ENCODE measurements at places on chromosomes 2 and 18.

DNA sequence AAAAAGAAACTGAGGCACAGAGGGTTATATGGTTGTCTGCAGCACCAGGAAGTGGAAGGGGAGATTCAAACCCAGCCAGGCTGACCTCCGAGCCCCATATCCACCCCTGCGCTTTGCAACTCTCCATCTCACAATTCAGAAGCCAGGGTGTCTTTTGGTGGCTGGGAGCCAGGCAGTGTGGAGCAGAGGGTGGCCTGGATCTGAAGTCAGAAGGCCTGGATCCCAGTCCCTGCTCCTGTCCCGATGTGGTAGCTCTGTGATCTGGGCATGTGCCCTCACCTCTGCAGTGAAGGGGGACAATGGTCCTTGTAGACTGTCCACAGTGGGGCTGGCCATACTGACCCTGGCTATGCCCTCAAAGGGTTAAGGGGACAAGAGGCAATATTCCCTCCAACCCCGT is 57.0 kb downstream of the CIB4 start:
- H3K27ac ChIP-seq, result no peak overlapping the region
- no peak overlapping the region for H3K4me3 ChIP-seq
- H3K36me3 ChIP-seq, result no peaks in the 10 kb centered on the region
- H3K4me1 ChIP-seq, result no peaks in the 10 kb centered on the region
- DNase-seq, result no peak

- H3K27me3 ChIP-seq, result peaks cover 7% of the 10 kb centered on the region
- no peak overlapping the region for H3K4me3 ChIP-seq
- H3K36me3 ChIP-seq, result no peaks in the 10 kb centered on the region
- peaks cover 9% of the 10 kb centered on the region for H3K4me1 ChIP-seq
- DNase-seq, result no peak
These were observed 4.2 kb upstream of the MYO7B start for GRCh38 chr2:127531221-127531648.

DNA sequence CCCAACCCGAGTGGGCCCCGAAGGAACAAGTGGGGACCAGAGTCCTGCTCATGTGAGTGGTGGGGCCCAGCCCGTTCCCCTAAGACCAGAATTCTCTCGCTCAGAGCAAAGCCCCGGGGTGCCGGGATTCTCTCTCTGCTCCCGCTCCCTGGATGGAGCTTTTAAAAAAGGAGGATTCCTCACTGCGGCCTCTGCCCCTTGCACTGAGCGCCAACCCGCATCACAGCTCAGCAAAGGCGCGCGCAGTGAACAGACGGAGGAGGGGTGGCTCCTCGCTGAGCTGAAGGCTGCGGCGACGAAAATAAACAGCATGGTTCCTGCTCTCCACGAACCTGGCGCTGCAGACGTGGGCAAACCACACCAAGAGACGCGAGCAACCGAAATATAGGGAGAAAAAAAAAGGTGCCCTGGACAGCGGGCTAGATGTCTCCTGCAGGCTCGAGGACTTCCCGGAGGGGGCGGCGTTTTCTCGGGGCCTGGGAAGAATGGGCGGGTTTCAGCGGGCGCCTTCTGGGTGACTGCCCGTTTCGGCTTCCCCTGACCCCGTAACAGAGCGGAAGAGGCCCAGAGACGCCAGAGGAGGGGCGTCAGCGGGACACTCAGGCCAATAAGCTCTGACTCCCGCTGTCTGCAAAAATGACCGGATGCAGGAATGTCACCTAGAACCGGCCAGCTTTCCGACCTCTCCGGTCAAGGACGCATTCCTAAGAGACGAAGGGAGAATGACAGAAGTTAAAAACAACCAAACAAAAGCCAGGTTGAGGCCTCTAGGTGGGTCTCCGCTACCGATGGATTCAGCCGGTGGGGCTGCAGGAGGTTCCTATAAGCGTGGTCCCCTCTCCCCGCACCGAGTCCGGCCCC is 819 bp upstream of the KLF11 start:
- H3K27ac ChIP-seq, result peak overlapping the region; percentile 99
- H3K4me3 ChIP-seq, result peak overlapping the region; percentile 92
- peaks cover 4% of the 10 kb centered on the region for H3K36me3 ChIP-seq
- peaks cover 41% of the 10 kb centered on the region for H3K4me1 ChIP-seq
- peak; percentile 57 for DNase-seq

DNA sequence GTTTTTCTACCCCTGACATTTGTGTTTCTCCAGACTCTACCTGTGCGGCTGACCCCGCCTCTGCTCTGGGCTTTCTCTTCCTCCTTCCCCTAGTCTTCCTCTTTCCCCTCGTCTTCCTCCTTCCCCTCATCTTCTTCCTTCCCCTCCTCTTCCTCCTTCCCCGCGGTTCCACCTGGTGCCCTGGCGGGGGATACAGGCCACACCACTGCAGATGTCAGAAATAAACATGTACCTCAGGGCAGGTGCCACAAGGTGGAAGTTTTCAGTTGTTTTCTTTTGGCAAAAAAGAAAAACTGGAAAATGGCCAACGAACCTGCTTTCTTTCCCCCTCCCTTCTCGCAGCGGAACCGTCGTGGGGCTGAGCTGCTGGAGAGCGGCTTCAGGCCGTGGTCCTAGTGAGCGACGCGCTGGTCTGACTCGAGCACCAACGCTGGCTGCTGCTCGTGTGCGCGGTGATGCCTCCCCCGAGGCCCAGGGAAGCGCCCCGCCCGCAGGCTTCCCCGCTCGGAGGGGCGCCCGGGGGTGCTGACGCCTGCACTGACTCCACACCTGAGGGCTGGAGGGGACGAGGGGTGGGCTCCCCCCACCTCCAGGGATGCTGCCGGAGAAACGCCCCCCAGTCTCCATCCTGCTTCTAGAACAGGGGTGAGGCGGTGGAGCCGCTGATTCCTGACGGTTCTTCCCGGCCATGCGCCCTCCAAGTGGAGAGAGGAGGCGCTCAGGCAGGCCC is 83.7 kb upstream of the ZNF516 start:
- no peak overlapping the region for H3K4me3 ChIP-seq
- H3K36me3 ChIP-seq, result no peaks in the 10 kb centered on the region
- H3K4me1 ChIP-seq, result no peaks in the 10 kb centered on the region
- DNase-seq, result no peak
- peaks cover 7% of the 10 kb centered on the region for H3K27me3 ChIP-seq
- no peak overlapping the region for H3K27ac ChIP-seq

- H3K4me3 ChIP-seq, result no peak overlapping the region
- peaks cover 2% of the 10 kb centered on the region for H3K27me3 ChIP-seq
- no peak for DNase-seq
- H3K36me3 ChIP-seq, result peaks cover 5% of the 10 kb centered on the region
These were observed 67.2 kb upstream of the FAM136A start for GRCh38 chr2:70369082-70369481.

- peaks cover 37% of the 10 kb centered on the region for H3K27me3 ChIP-seq
- DNase-seq, result peak; percentile 69
- H3K27ac ChIP-seq, result peak overlapping the region; percentile 99
- H3K4me3 ChIP-seq, result no peak overlapping the region
- peaks cover 10% of the 10 kb centered on the region for H3K36me3 ChIP-seq
- H3K4me1 ChIP-seq, result peaks cover 23% of the 10 kb centered on the region
These were observed 617 bp downstream of the FOSL2 start for GRCh38 chr2:28393114-28393836.
